CD4-positive, alpha-beta T cell (primary cell): ENCODE measurements at places on chromosomes 1 and 21.

DNA sequence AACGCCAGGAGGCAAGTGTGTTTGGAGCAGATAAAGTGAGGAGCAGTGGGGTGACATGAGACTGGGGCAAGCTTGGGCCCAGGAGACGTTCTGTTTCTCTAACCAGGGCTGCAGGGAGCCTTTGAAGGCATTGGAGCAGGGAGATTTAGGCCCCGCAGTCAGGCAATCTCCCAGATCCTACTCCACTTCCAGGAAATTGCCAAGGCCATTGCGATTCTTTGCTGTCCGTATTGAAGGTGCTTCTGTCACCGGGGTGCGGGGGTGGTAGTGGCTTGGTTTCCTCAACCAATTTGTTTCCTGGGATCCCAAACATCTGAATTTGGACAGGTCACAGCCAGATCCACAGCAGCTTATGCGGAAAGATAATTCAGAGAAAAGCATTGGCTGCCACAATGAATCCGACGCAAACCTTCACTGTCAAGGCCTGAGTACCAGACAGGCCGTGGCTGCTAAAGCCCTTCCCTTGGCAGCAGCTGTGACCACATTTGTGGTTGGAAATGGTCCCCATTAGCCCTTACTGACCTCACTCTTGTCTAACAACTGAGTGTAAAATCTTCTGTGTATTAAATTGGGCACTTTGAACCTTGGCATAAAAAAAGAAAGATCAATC is 385.6 kb downstream of the PTPRU start:
- no peak for DNase-seq

- DNase-seq, result no peak
Observed at GRCh38 chr1:44817307-44817706, 9.0 kb downstream of the BTBD19 start.

DNA sequence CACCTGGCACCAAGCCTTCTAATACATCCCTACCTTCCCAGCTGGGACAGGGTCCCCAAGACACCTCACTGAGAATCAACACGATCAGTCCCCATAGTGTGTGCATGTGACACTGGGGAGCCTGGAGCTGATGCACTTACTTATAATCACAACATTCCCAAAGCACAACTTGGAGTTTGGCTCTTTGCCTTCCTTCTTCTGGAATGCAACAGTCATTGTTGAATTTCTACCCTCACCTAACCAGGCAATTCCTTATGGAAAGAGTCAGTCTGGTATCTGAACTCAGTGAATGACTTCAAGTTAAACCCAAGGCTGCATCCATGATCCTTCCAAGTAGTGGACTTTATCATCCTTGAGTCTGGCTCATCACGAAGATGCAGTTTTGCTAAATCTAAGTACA is 86.1 kb downstream of the DSCAM start:
- no peak for DNase-seq

GRCh38 chr1:44038876-44039657 is 7.8 kb upstream of the SLC6A9 start:
- no peak for DNase-seq

- DNase-seq, result peak; percentile 86
Observed at GRCh38 chr1:24847995-24848881, 81.8 kb downstream of the RUNX3 start.

DNA sequence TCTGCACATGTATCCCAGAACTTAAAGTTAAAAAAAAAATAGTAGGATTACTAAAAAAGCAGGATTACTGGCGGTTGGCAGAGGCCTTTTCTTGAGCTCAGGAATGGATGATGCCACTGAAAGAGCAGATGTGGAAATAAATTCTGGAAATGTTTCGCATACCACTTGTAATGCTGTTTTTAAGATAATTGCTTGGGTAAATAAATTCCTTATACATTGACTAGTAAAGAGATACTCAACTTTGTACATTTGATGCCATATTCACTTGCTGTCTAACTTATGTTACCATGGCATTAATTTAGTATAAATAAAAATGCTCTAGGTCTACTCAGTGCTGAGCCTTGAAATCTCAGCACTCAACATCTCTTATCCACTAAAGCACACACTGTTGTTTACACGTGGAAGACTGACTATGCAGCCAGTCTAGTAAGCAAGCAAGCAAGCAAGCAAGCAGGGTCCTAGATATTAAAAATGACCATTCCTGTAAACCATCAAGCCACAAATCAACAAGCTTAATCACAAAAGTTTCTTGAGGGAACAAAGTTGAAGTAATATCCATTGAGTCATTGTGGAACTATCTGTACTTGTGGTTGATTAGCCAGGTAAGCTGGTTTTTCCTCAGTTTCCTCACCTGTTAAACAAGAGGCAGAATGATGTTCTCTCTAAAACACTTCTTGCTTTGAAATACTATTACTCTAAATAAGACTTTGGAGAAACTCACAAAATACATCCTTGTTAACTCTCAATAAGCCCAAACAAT is 1.7 kb upstream of the RASAL2 start:
- no peak for DNase-seq

DNA sequence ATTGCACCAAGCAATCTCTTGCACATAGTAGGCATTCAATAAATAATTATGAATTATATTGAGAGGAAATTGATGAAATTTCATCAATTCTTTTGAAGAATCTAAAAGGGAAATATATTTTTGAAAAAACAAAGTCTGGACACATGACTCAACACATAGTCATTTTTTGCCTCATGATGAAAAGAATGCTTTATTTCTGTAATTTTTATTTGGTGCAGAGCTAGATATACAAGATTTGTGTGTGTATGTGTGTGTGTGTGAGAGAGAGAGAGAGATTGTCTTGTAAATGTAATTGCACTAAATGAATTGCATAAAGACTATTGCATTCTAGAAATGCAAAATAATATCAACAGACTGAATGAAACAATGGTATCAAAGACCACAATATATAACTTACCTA is 206.2 kb upstream of the C1orf87 start:
- DNase-seq, result no peak

DNA sequence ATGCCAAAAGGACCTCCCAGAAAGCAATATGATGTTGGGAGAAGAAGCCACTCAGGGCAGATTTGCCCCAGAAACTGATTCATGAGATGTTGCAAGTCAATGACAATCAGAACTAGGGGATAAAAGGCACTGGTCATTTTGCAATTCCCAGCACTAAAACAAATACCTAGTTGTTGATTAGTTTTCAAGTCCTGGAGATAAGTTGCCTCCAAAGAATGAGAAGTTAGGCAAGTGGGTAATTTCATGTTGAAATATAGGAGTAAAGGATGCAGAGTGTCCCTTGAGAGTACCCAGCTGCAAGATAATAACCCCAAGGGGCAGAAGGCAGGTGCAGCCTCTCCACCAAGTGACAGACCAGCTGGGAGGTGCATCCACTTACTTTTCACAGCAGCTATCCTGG is 363.6 kb downstream of the PBX1 start:
- no peak for DNase-seq

DNA sequence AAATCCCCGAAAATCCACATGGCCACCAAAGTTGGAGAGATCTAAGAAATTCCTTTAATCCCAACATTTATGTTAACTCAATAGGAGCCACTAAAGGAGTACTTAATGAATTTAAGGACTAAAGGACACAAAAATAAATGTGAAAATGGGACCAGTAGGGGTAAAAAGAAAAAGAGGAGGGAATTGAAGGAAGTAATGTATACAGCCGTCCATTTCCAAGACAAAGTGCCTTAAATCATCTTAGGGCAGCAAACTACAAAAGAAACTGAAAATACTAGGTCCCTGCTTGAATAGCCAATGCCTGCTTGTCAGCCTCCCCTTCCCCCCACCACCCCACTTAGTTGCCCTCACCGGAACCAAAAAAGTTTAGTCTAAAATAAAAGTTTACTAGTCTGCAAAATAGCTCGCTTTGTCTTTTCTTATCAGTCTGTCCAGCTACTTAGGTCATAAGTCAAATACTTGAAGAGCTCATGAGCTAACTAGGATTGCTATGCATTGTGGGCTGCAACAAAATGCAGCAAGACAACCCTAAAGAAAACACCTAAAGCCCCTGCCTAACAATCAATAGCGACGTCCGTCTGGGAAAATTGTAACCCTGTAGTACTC is 66.3 kb upstream of the TLR5 start:
- no peak for DNase-seq

- DNase-seq, result no peak
Observed at GRCh38 chr1:51902456-51902855, 23.9 kb upstream of the NRDC start.

GRCh38 chr1:47875831-47876586 is 121.2 kb downstream of the TRABD2B start:
- DNase-seq, result no peak

GRCh38 chr1:78641558-78641957 is 8.1 kb upstream of the IFI44 start:
- no peak for DNase-seq

DNA sequence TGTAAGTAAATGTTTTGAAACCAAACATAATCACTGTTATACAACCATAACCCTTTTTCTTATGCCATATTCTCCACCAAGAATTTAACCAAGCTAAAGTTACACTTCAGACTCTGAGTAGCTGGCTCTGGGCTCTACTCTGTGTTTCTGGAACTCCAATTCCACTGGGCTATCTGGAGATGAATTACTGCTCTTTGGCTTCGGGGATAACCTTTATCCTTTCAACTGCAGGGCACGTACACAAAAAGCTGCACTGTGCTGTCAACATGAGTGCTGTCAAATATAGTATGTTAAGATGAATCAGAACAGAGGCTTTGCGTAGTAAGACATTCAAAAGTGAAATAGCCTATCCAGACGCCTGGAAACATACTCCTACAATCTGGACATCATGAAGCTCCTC is 500.6 kb downstream of the LTN1 start:
- DNase-seq, result no peak

DNA sequence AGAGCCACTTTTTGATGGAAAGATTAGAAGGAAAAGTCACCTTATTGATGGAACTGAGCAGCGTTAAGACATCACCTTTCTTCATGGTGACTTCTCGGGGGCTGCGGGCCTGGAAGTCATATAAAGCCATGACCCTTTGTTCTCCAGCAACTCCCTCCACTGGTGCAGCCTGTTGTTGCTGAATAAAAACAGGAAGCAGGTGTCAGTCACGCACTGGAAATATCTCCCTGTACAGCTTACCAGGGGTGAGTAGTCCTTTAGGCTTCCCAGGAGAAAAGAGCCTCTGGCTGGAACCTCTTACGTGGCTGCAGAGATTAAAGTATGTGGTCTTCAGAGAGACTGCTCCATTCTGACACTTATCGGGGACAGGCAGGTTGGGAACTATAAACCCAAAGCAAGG is 31.9 kb downstream of the SPTA1 start:
- DNase-seq, result peak; percentile 35

GRCh38 chr1:23167353-23168078 is 1.1 kb downstream of the LUZP1 start:
- peak; percentile 60 for DNase-seq

GRCh38 chr21:45415188-45415942 is 10.4 kb downstream of the COL18A1 start:
- DNase-seq, result no peak

DNA sequence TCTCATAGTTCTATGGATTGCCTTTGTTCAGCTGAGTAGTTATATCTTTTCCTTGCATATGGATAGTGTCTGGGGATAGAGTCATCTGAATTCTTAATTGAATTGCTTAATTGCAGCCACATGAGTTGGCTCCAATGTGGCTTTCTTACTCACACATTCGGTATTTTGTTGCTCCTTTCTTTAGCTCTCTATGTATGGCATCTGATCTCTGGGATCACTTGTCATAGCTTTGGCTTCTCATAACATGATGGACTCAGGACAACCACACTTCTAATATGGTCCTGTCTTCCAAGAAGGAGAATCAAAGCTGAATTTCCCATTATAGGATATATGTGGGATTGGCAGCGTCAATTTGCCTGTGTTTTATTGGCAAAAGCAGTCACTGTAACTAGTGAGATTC is 716.2 kb downstream of the NCAM2 start:
- DNase-seq, result no peak

DNA sequence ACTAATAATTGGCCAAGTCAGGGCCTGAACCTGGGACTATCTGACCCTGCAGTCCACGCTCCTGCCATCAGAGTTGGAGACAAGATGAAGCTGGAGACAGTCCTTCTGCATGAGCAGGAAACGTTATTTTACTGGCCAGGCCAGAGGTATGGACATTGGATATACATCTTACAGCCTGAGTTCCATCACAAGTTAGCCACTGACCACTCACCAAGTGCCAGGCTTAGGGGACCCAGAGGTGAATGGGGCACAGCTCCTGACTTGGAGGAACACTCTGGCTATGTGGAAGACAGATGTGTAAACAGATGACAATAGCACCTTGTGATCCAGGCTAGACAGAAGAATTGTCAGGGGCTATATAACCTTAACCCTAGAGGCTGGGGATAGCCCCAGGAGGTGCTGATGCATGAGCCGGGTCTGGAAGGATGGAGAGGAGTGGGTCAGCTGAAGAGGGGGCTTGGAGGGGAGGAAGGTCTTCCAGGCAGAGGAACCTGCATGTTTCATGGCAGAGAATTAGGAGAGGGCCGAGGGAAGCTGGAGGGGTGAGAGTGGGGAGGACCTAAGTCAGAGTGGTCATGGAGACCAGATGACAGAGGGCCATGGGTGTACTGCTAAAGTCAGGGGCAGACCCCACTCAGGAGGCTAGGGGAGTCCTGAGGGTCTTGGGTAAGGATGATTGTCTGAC is 52.5 kb upstream of the DMRTB1 start:
- no peak for DNase-seq

GRCh38 chr1:223341121-223341520 is 22.9 kb downstream of the SUSD4 start:
- DNase-seq, result no peak

- no peak for DNase-seq
Observed at GRCh38 chr1:99527078-99527477, 118.8 kb upstream of the PALMD start.

GRCh38 chr1:202680586-202681352 is 29.5 kb downstream of the SYT2 start:
- no peak for DNase-seq

DNA sequence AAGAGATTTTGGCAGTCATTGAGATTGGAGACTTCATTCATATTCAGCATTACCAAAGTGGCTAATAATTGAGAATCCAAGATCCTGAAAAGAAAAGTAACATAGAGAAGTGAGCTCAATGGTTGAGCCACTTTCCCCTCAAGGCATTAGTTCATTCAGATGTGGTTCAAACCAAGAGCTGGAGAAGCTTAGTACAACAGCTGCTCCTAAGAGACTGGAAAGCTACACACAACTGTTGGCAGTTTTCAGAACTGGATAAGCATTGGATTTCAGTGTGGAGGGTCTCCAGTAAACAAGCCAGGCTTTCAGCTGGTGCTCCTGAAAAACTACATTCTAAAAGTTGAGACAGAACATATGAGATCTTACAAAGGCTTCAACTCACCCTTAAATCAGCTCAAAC is 29.2 kb upstream of the CLDN8 start:
- DNase-seq, result no peak

DNA sequence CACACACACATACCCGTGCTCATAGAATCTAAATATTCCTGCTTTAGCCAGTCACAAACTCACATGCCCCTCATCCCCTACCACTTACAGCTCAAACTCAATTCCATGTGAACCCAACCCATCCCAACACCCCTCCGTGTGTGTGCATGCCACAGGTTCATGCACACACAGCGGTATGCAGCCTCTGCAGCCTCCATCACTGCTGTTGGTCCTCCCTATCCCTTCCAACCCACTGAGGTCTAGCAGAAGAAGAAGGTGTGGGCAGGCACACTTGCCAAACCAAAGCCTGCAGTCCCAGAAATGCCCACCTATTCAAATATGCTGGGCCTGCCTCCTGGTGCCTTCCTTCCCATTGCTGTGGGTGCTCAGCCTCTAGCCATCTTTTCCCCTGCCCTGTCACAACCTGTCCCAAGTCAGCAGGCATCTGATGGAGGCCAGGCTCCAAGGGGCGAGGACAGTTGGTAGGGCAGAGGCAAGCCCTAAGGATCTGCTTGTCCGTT is 26.2 kb downstream of the SLC2A1 start:
- DNase-seq, result no peak

- no peak for DNase-seq
Observed at GRCh38 chr1:211896958-211897357, 66.4 kb upstream of the LPGAT1 start.
